CD14-positive monocyte (primary cell): ENCODE measurements at places on chromosomes 6 and 20.

DNA sequence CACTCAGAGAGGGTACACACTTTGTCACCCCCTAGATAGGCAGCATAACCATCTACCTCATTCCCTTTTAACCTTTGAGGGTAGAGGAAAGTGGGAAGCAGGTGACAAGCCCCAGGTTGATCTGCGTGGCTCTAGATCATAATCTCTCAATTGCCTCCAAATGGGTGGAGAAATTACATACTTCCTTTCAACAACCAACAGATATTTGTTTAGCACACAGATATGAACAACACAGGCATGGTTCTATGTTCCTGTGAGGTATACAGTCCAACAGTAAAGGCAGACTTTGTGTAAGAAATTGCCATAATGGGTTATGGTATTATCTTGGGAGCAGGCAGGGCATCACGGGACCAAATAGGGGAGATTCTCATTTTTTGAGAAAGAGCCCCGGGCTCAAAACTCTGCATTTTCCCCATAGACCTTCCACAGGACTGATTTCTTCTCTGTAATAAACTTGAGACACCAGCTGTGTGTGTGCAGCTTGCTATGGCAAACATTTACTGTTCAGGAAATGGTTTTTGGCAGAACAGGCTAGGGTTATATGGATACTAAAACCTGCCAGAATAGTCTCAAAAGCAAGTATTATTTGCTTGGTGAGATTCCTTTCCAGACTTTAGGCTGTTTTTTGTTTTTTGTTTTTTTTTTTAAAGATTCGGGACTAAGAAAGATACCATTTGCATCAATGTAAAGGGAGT is 126.2 kb downstream of the CD164 start:
- no peak for DNase-seq

DNA sequence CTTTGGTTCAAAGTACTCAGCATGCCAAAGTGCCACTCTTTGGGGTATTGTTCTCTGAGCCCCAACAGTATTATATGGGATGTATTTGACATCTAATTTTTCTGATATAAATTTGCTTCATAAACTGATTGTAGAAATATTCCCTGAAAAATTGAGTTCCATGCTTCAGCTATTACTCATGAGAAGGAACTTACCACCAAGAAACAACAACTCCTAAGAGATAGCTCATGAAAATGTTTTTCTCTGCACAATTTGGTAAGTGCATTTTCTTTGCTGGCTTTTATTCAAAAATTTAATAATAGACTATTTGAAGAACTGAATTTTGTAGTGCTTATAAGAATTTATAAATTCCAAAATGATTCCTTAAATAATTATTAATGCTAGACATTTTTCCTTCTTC is 12.8 kb upstream of the TPD52L1 start:
- DNase-seq = no peak

- no peak for DNase-seq
These were observed 43.2 kb upstream of the PLCB4 start for GRCh38 chr20:9025643-9026042.

DNA sequence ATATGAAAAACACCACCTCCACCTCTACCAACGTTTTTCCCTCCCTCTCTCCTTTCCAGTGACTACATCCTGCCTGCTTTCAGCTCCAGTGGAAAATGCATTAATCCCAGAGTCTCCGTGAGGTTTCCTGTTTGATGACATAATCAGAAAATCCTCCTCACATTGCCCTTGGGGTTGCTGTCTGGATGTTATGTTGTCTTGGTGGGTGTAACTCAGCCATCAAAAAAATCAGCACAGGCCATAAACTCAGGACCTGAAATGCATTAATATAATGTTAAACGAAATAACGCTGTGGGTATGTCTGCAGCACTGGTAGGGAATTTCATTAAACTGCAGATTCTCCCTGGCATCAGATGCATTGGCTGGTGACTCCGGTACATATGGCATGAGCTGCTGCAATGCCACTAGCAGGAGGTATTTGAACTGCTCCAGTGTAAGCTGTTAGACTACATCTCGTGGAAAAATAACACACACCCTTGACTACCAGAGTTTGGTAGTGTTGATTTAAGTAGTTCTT is 297.8 kb downstream of the PRL start:
- no peak for DNase-seq

DNA sequence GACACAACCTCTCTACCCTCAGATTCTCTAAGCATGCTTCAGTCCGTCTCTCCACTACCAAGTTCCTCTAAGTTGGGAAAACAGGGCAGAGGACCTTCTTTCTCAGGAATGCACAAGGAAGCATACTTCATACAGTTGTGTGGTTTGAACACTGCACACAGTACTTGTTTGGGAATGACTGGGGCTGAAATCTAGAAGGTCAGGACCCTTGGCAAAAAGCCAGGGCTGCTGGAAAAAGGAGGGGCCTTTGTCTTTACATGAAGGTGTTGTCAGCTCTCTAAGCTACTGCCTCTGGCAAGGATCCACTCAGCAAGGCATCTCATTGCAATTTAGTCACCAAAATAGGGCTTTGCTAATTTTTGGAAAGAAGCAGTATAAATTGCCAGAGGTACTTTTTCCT is 20.7 kb upstream of the HEY2 start:
- no peak for DNase-seq

DNA sequence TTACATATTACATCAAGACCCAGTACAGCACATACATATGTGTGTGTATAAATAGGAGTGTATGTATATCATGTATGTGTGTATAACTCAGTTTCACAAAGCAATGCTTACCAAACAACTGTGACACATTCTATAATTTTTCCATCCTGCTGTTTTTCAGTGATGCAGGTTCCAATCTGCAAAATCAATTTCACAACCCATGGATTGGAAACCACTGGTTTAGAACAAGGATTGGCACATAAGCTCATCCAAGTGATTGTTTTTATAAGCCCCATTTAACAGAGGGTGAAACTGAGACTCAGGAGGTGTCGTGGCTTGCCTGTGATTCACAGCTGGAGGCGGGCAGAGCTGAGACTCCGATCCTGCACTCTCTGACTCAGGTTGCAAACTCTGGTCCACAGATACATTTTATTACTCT is 158.2 kb downstream of the ZMYND8 start:
- no peak for DNase-seq

DNA sequence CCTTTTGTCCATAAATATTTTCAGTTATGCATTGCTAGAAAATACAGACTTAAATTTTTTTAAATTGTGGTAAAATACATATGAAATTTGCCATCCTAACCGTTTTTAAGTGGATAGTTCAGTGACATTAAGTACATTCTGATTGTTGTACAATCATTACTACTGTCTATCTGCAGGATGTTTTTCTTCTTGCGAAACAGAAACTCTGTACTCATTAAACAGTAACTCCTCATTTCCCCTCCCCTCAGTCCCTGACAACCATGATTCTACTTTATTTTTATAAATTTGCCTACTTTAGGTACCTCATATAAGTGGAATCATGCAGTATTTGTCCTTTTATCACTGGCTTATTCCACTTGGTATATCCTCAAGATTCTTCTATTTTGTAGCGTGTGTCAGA is 21.3 kb downstream of the TAF11 start:
- DNase-seq = no peak

DNA sequence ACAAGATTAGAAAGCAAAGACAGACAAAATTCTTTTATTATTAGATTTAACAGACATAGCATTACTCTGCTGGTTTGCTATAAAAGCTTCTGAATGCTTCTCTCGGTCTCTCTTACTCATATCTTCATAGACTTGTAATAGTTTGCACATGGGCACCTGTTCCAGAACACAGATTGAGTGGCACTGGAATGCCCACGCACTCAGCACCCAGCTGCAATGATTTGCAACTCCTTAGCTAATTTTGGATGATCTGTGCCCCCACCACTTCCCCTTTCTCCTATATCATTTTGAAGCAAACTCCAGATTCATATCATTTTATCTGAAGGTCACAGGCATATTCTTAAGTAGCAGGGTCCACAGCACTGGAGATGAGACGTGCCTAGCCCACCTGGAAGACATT is 148.8 kb downstream of the CFAP61 start:
- no peak for DNase-seq

GRCh38 chr6:52574709-52575501 is 2.0 kb downstream of the TRAM2 start:
- DNase-seq = peak; percentile 46

DNA sequence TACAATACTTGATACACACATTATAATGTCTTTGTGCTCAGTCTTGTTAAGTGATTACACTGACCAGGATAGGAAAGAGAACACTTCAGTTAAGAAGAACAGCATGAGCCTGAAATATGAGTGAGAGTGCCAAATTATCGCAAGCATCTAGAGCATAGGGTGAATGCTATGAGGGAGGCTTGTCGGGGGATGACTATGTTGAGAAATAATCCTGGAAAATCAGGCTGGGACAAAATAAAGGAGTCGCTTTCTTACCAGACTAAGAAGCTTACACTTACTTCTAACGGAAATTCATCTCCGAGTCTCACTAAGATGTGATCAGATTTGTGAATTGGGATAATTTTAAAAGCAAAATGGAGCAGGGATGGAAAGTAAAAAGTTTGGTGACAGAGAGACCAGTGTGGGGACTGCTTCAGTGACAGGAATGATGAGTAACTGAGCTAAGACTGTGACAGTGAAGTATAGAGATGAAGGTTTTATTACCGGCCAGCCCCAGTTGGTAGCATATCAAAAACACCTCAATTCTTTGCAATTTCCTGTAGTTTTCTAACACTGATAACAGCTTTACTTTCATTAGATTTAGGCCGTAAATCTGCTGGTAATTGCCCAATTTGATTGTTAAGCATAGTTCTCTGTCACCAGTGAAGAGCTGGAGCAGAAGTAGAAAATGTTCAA is 48.4 kb upstream of the DEFB112 start:
- no peak for DNase-seq

GRCh38 chr6:34285448-34286164 is 36.8 kb upstream of the SMIM29 start:
- peak; percentile 24 for DNase-seq

- DNase-seq = peak; percentile 47
These were observed 21.8 kb downstream of the FAM209B start for GRCh38 chr20:56554869-56555268.

- DNase-seq = no peak
These were observed 18.1 kb downstream of the TUBB2B start for GRCh38 chr6:3209114-3210023.
